Cerebellum (tissue), 4 donors: ENCODE measurements at places on chromosomes 16 and 17.

- no peak for DNase-seq
Measured at GRCh38 chr16:591231-591630, 1.4 kb downstream of the RAB40C start.

GRCh38 chr17:65261682-65262636 lies 124.8 kb downstream of the RGS9 start:
- no peak for DNase-seq

GRCh38 chr17:80145076-80146075 lies 1.6 kb downstream of the EIF4A3 start:
- DNase-seq: no peak

- DNase-seq: no peak
Measured at GRCh38 chr16:70520612-70521297, 2.6 kb downstream of the COG4 start.

DNA sequence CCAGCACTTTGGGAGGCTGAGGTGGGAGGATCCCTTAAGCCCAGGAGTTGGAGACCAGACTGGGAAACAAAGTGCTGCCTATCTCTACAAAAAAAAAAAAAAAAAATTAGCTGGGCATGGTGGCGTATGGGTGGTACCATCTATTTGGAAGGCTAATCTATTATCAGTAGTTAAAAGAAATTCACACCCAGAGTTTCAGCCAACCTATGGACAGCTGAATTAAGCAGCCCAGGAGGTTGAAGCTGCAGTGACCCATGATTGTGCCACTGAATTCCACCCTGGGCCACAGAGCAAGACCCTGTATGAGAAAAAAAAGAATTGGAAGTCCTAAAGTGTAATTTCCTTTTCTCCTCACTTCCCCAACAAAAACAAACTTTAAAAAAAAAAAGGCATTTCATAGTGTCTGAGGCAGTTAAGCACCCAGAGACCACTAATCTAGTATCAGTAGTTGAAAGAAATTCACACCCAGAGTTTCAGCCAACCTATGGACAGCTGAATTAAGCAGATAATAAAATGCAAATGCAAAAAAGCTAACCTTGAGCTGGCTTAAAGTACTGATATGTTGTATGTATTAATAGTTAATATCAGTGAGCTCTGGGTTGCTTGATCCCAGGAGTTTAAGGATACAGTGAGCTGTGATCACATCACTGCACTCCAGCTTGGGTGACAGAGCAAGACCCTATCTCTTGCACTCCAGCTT lies 18.1 kb downstream of the CLTC start:
- no peak for DNase-seq
